ENCODE measurements at places on chromosomes 12 and 14.

DNA sequence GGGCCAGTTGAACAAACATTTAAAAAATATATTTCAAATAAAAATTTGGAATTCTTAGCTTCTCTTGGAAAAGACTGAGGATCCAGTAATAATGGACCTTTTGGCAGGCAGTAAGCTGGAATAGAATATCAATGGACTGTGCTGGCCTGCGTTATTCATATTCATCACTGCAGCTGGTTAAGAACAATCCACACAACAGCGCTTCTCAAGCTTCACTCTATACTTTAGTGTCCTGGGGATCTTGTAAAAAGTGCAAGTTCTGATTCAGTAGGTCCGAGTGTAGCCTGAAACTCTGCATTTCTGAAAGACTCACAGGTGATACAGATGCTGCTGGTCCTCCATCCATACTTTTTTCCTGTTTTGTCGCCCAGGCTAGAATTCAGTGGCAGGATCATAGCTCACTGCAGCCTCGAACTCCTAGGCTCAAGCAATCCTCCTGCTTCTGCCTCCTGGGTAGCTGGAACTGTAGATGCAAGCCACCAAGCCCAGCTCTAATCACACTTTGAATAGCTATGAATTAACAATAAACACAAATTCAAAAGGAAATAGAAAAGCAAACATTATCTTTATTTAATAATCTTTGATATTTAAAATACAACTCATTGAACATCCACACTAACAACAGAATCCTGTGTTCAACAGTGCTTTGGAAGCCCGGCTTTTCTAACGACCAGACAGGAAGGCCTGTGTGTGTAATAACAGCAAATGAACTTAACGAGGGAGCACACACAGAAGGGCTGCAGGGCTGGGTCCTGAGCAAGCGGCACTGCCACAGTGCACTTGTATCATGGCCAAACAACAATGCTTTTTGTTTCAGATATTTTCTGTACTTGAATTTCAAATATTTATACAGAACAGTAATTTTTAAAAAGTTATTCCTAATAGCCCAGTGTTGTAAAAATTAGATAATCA, 18.4 kb upstream of the TRIP11 start:
- DNase-seq = no peak

- DNase-seq = no peak
These were observed 26.6 kb upstream of the LIMA1 start for GRCh38 chr12:50309950-50310349.

- DNase-seq = no peak
These were observed 412.5 kb upstream of the OR4E1 start for GRCh38 chr14:22086131-22086530.

- no peak for DNase-seq
These were observed 430 bp downstream of the SLC41A2 start for GRCh38 chr12:104957719-104958000.

DNA sequence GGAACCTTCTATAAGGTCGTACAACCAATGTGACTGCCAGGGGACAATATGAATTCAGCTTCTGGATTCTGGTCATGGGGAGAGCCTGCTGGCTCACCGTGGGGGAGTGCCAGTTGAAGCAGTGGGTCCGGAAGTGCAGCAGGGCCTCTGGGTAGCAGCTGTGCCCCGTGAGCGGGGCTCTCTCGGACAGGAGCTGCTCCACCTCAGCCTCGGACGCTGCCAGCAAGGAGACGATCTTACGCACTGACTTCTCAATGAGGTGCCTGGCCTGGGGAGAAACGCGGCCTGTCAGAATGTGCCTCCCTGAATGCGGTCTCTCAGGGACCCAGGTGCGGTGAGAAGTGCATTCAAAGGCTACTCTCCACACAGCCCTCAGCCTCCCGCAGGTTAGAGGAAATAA, 42.0 kb downstream of the LGMN start:
- DNase-seq = no peak

GRCh38 chr14:102182190-102182589, 42.5 kb downstream of the WDR20 start:
- no peak for DNase-seq

GRCh38 chr14:66972469-66972868, 216.8 kb upstream of the GARIN2 start:
- no peak for DNase-seq

- no peak for DNase-seq
These were observed 12.3 kb upstream of the GLT1D1 start for GRCh38 chr12:128840862-128841468.

GRCh38 chr12:46534327-46534840, 161.8 kb upstream of the SLC38A2 start:
- no peak for DNase-seq

DNA sequence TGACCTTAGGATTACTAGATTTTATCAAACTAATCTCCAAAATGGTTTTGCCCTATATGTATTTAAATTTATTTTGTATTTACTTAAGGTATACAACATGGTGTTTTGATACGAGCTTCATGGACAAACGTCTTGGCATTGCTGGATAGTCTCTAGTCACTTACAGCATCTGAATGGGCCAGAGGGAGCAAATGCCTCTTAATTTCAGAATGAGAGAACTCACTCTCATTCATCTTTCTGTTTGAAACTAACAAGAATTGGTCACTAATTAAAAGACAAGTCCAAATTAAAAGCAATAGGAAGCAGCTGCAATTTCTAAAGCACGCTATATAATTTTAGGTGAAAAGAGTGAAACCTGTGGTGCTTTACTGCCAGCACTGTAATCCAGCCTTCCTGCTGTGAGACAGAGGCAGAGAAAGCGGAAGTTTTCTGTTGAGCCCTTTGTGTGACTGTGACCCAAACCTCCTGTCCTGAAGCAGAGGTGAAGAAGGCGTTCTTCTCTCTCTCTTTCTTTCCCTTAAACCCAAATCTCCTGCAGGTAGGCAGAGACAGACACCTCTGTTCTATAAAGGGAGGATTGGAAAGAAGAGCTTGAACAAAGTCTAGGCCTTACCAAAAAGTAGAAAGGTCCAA, 184.6 kb upstream of the NAV3 start:
- no peak for DNase-seq

GRCh38 chr14:106200541-106201315, 674.3 kb downstream of the TMEM121 start:
- DNase-seq = no peak

DNA sequence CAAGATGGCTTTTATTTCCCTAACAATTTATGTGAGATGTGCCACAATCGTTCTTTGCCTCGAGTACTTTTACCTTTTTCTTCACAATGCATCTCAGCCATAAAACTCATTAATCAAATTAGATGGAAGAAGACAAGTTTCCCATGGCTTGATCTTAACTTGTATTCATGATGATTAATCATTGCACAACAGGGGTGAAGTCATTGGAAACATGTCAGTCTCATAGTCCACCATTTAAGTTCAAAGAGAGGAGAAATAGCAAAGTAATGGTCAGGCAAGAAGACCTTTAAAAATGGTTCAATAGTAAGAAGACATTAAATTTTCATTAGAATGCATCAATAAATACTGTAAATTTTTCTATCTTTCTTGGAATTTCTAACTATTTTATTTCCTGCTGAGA, 136.3 kb downstream of the FOXG1 start:
- no peak for DNase-seq

DNA sequence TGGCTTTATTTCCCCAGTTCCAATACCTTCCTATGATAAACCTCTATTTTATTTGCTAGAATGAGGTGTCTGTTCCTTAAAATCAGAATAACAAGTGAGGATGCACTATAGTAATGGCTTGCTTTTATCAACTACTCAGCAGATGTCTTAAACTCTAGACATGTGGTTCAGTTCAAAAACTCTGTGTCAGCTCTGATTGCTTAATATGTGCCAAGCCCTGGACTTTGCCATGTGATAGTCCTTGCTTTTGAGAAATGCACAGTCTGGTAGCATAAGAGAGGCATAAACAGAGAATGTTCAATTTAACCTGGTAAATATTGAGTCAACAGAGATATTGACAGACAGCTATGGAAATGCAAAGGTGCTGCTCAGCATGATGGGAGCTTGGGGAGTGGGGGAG, 254.8 kb downstream of the PDZRN4 start:
- DNase-seq = no peak

DNA sequence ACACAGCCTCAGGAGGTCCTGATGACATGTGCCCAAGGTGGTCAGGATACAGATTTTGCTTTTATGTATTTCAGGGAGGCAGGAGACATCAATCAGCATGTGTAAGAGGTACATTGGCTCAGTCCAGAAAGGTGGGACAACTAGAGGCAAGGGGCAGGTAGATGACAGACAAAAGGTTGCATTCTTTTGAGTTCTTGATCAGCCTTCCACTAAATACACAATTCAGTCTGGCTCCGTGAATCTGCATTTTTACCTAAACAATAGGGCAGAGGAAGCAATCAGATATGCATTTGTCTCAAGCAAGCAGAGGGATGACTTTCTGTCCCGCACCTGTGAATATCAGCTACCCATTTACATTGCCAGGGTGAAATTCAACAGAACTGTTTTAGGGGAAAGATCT, 178.6 kb downstream of the KSR2 start:
- no peak for DNase-seq

- no peak for DNase-seq
These were observed 531.2 kb upstream of the MGAT4C start for GRCh38 chr12:86787419-86787818.

DNA sequence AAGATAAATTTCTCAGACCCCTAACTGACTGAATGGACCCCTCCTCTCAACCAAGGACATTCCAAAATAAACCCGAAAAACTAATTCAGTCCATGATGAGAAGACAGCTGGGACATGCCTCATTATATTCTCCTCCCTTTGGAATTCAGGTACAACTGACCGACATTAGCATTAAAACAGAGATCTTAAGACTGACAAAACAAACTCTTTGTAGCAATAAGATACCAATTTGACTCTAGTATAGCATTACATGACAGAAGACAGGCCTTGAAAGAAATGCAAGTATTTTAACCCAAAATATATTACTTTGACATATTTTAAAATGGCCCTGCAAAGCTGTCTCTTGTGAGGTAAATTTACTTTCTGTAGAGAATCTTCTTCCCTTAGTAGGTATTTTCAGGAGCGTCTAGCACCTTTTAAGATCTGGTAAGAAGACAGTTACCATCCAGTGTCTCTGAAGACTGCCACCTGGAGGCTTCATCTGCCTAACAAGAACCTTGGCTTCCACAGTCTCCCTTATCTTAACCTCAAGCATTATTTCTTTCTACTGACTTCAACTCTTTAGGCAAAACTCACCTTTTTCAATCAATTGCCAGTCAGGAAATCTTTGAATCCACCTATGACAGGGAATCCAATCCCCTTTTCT, 957.5 kb downstream of the SLC6A15 start:
- no peak for DNase-seq

DNA sequence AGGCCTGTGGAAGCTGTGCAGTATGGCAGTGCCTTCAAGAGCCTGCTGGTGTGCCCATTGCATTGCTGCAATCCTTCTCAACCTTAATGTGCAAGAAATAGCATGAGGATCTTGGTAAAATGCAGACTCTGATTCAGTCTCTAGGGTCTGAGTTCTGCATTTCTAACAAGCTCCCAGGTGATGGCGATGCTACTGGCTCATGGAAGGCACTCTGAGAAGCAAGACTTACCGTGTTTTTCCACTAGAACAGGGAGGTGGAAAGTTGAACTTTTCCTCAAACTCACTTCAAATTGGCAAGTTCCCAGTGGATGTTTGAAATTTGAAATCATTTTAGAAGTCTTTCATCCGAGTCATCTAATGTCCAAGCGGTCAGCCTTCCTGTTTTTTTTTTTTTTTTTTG, 55.5 kb downstream of the MYRFL start:
- DNase-seq = no peak

DNA sequence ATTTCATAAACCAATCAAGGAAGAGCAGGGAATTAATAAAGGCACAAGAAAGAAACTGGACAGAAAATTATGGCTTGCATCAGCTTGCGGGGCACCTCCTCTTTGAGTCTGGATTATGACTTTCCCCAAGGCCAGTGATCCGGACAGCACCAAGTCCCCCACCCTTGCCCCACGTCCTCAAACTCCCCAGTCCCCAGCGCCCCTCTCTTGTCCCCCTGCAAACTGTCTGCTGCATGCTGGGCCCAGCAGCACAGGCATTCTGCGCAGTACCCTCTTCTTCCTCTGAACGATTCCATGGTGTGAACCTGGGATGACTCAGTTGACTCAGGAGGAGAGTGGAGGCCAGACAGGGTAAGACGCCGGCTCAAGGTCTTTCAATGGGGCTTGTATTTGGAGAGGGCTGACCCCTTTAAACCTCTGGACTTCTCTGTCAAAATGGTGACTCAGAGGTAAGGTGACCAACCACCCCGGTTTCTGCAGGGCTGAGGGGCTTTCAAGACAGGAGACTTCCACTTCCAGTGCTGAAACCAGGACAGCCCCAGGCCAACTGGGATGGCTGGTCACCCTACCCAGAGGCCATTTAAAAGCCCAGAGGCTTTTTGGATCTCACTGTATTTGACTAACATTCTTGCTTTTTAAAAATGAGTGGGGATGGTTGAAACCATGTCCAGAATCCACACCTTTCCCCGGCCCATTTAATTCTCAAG, 13.5 kb downstream of the C14orf132 start:
- no peak for DNase-seq

DNA sequence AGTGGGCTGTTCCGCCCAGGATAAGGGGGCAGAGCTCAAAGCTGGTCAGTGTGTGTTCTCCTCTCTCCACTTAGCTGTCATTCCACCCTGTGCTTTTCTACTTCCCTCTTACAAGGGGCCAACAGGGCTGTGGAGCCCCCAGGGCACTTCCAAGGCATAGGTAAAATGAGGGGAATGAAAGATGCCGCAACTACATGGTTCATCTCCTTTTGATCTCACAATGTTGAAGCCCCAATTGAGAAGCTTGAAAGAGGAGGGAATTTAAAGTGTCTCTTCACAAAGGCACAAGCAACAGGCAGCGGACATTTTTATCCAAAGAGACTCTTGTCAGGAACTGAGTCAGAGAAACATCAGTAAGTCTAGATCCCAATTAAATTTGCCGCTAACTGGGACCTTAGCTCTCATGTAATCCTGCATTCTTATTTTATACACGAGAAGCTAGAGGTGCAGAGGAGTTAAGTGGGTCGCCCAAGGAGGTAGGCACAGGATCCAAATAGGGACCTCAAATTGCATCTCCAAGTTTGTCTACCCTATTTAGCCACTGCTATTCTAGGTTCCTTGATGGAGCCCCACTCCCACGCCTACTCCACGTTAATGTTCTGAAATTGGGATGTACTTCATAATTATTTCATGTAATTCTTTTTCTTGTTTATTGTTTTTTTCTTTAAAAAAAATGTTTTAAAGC, 20.1 kb downstream of the TRIM9 start:
- DNase-seq = no peak

DNA sequence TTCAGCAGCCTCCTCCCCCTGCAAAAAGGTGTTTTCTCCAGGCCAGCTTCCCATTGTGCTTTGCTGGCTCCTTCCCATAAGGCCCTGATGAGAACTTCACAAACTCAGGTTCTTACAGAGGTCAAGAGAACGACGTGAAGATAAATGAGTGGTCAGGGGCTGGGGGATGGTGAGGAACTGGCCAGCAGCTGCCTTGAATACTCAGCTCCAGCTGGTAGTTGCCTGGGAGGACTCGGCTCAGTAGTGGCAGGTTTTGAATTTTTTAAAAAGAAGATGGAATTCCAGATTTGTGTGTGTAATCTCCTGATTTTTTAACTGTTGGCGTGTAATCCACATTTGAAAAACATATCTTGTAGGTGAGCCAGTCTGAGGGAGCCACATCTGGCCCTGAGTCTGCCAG, 5.9 kb downstream of the DDX55 start:
- DNase-seq = no peak

Measured in NCI-H1436 treated with DMSO at 0.1 percent for 48 hours (cell line).